ENCODE measurements at places on chromosomes 6 and 20.

GRCh38 chr20:8019998-8020247, 362 bp upstream of the TMX4 start:
- no peak for DNase-seq

GRCh38 chr20:20277894-20278335, 90.0 kb upstream of the INSM1 start:
- no peak for DNase-seq

GRCh38 chr6:40678941-40679340, 91.8 kb upstream of the LRFN2 start:
- no peak for DNase-seq

DNA sequence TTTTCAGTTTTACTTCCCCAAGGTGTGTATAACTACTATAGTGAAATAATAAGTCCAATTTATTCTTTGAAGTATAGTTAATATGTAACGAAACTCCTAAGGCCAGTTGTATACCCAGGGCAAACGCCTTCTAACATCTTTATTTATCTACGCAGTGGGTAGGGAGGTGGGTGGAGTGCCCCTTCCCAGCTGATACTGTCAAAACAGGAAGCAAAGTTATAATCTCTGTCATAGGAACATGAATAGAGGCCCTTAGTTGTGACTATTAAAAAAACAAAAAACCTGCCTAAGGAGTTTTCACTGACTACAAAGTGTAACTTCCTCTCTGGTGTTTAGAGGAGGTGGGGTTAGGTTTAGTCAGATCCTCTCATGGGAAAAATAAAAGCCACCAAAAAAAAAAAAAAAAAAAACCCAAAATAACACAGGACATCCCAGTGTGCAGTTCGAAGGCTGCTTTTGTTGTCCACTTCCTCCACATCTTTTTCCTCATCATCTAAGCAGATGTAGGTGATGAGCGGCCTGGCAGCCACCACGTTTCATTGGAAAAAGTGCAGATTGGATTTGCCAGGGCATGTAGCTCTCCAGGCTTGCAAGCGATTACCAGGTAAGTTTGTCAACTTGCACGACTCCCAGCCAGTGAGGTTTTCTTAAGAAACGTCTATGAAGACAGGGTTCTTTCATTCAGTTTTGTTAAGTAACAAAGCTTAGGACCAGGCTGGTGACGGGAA, 58.7 kb downstream of the UTRN start:
- peak; percentile 51 for DNase-seq

DNA sequence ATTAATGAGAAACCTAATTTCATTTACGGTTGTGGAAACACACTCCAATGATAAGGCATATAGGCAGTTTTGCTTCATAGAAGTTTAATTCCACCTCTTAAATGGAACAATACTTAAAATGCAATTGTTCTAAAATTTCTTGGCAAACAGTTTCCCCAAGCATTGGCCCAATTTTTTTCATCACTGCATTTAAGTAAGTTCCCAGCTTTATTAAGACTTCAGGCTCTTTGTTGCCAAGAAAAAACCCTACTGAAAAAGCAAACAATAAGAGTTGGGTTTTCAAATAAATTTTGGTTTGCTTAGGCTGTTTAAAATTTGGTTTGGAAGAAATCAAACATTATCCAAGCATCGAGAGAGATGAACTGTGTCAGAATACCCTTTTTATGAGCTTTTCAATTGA, 690.9 kb upstream of the NRSN1 start:
- no peak for DNase-seq

DNA sequence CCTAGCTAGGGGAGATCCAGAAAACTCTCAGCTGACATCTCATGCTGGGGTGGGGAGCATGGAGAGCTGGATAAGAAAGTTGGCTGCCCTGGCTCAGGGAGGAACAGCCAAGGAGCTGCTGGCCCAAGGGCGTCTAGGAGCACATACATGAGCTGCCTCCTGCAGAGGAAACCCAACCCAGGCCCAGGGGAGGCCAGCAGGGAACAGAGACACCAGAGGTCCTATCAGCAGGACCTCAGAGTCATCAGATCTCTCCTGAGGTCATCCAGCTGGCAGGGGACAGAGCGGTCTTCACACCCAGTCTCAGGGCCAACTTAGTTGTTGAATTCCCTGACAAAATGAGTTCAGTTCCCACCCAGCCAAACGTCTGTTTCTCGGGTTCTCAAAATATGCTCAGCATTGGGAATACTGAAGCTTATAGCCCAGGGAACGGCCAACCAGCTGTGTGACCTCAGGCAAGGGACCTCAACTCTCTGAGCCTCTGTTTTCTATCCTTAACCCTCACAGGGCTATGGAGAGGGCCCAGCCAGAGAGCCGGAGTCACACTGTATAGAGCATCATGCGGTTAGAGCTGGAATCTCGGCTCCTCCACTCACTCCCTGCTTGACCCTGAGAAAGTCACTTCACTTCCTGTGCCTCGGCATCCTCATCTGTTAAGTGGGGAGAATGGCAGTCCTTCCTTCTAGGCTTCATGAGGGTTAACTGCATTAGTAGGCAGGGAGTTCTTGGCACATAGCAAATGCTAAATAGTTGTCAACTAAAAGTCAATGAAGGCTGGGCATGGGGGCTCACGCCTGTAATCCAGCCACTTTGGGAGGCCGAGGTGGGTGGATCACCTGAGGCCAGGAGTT, 13.8 kb downstream of the ADA start:
- no peak for DNase-seq

DNA sequence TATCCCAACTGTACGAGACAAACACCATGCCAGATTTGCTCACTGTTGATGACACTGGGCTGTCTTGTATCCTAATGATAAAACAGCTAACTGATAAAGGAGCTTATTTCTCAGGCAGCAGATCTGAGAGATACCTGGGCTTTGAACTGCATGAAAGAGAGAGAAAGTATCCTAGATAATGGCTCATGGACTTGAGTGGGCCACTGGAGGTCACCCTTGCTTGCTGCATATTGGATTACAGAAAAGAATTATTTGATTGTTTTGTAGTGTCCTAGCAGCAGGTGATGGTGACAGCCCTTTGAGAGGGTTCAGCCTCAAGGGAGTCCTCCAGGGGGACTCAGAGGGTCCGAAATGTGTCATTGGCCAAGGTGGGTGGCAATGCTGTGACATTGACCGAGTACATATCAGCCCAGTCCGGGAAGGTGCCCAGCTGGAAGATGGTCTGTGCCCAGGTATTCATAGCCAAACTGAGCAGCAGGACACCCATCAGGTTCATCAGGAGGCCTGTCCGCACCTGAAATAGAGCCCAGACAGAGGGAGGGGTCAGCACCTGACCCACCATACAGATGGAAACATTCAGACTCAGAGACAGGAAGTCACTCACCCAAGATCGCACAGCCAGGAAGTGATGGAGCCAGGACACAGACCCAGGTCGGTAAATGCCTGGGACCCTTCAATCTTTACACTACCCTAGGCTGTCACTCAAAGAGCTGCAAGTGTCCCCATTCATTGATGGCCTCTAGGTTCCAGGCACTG, 9.4 kb upstream of the OCSTAMP start:
- no peak for DNase-seq

- no peak for DNase-seq
Observed at GRCh38 chr6:158958504-158959386, 41.3 kb downstream of the RSPH3 start.

- no peak for DNase-seq
Observed at GRCh38 chr6:169811521-169812256, 60.3 kb downstream of the ERMARD start.

DNA sequence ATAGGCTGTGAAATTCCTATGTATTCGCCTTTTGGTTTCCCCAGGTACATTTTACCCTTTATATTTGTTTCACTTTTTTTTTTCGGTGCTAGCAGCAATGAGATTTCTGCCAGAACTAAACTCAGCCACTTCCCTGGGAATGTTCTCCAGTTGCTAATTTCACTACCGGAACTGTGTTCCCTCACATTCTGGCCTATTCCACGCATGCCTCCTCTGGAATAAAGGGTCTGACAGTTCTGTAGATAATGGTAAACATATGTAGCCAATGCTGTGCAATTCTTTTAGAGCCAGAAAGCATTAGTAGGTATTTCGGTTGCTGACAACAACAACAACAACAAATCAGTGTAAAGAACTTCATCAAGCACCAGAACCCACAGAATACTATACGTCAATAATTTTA, 96.1 kb upstream of the TBX18 start:
- no peak for DNase-seq

DNA sequence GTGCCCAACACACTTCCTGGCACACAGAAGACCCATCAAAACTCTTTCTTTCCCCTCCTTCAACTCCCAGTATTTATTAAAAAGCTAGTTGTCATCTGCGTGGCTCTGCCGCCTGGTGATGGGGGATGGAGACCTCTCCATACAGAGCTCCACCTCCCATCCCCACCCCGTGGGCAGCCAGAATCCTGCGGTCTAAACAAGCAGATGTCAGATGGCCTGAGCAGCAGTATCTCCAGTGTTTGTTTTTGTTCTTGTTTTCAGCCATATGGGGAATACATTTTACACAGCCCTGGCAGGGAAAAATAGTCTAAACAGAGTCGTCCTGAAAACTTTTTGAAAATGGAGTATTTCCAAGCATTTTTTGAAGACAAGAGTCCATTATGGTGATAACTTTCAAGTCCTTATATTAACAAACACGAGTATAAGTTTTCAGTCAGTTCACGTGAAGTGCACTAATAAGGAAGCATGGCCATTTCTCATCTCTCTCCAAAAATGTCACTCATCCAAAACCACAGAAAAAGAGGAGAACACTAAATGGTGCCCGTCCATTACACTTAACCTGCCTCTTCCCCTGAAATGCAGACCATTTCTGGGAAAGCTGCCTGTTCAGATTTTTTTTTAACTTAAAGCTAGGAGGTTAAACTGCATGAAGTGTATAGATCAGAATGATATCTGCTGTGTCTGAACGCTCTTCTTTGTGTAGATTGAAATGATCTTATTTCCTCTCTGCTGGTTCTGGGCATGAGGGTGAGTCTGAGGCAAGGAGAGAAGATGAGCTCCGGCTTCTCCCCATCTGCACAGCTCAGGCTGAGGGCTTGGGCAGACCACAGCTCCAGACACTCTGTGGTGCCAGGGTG, 91.0 kb downstream of the TCP11 start:
- DNase-seq: no peak

DNA sequence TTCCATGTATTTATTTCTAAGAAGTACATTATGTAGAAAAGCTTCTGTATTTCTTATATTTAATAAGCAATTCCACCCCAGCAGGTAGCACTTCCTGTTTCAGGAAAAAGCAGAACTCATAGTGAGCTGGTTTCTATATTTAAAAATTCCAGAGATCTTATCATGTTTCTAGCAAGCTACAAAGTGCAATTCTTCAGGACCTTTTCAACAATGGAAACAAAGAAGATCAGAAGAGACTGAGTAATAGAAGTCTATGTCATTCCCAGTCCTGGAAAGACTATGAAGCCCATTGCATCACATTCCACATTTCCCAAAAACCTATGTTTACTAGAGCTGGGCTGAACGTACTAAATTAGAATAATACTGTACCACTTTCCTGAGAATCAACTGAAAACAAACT, 302.6 kb upstream of the NRSN1 start:
- no peak for DNase-seq

DNA sequence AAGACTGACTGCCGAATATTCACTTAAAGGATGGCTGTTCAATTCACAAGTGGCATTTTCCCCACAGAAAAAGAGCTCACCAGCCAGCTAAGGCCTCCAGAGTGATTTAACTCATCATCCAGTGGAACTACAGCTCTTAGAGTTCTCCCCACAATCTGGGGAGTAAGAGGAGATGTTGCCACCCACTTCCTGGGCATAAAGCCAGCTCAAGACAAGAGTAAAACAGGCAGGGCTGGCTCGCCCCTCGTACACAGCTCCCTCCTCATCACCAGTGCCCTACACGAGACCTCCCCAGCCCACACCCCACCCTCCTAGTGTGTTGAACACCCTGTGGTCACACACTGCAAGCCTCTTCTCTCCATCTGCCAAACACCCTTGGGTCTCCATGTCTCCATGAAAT, 47.2 kb upstream of the IPCEF1 start:
- no peak for DNase-seq

DNA sequence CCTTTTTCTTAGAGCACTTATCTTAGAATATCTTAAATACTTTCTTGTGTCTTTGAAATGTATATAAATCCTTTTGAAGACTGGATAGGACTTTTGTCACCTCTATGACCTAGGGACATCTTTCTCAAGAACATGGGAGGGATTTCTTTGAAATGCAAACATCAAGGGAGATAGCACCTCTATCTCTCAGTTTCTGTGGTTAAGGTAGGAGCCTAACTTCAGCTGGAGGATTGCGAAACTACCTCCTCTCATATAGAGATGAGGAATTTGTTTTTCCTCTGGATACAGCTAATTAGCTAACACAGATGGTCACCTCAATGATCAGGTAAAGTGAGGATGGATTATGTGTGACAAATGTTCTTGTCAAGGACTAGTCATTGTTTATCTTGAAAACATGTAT, 631.3 kb upstream of the IMPG1 start:
- no peak for DNase-seq

- DNase-seq: no peak
Observed at GRCh38 chr6:55319961-55320695, 7.1 kb upstream of the GFRAL start.

DNA sequence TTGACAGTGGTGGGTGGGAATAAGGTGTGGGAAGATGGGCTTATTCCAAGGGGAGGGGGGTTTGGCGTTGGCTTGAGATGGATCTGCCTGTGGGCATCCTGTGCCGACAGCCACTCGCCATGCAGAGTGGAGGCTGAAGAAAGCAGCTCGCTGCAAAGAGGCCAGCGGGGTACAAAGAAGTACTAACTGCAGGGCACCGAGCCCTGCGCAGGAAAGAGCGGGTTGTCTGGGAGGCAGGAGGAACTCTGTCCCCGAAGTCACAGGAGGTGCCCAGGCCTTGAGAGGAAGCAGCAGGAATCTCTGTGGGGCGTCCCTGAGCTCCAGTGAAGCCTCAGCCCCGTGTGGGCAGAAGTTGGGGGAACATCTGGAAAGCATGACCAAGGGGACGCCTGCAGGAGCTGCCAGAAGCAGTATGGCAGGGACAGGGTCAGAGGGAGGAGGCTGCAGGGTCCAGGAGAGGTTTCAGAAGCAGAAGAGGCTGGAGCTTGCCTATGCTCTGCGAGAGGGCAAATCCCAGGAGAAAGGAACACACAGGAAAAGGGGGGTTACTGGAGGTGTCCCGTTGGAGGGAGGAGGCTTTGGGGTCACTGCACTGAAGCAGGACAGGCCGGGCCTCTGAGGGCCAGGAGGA, 77.2 kb downstream of the THBS2 start:
- DNase-seq: no peak

- DNase-seq: peak; percentile 85
Observed at GRCh38 chr20:33291830-33292355, 8.9 kb downstream of the BPIFB1 start.

DNA sequence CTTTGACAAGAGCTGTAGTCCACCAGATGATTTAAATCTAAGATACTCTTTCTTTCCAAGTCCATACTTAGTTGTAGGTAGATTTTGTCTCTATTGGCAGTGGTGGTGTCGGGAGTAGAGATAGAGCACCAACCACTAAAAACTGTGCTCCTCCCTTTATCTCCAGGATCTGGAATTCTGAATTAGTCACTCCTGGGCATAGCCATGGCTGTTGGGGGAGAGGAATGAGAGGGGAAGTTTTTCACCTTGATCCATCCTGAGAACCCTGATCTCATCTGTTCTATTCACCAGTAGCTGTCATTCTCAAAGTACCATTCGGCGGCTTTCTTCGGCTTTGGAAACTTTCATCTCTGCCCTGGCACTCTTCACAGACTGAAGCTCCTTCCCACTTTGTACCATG, 35.6 kb upstream of the NKX2-4 start:
- no peak for DNase-seq
